ENCODE measurements at places on chromosomes 2 and 18.

GRCh38 chr2:212619954-212620353, 81.4 kb upstream of the ERBB4 start:
- DNase-seq: no peak

DNA sequence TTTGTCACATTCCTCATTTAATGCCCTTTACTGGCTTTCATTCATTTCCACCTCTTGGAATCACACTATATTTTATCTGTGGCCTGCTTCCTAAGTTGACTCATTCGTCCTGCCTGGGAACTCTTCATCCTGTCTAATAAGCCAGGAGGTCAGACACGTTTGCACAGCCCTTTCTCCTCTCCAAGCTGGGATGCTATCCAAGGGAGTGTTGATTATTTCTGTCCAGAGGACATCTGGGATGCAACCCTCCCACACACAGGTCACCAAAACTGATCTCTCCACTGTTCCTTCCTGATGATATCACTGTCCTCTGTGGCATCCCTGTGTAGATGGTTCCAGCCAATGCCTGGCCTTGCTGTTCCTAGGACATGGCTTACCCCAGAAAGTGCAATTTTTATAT, 79.8 kb upstream of the NOSTRIN start:
- DNase-seq: no peak

GRCh38 chr18:2746274-2746673, 90.7 kb downstream of the SMCHD1 start:
- DNase-seq: no peak

GRCh38 chr2:62010632-62011256, 105.3 kb downstream of the COMMD1 start:
- no peak for DNase-seq

DNA sequence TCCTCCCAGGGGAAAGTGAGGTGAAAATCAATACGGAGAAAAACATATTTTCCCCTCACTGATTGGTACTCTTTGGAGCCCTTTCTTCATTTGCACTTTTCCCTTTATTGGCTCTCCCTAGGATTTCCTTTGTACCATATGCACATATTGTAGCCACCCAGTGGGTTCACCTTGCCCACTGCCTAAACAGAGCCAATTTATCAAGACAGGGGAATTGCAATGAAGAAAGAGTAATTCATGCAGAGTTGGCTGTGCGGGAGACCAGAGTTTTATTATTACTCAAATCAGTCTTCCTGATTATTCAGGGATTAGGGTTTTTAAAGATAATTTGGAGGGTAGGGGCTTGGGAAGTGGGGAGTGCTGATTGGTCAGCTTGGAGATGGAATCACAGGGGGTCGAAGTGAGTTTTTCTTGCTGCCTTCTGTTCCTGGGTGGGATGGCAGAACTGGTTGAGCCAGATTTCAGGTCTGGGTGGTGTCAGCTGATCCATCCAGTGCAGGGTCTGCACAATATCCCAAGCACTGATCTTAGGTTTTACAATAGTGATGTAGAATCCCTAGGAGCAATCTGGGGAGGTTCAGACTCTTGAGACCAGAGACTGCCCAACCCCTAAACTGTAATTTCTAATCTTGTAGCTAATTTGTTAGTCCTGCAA, 15.1 kb upstream of the KCNE4 start:
- DNase-seq: no peak

GRCh38 chr2:53490659-53491058, 276.9 kb upstream of the CHAC2 start:
- no peak for DNase-seq

GRCh38 chr18:31652877-31653276, 31.5 kb downstream of the B4GALT6 start:
- DNase-seq: no peak

DNA sequence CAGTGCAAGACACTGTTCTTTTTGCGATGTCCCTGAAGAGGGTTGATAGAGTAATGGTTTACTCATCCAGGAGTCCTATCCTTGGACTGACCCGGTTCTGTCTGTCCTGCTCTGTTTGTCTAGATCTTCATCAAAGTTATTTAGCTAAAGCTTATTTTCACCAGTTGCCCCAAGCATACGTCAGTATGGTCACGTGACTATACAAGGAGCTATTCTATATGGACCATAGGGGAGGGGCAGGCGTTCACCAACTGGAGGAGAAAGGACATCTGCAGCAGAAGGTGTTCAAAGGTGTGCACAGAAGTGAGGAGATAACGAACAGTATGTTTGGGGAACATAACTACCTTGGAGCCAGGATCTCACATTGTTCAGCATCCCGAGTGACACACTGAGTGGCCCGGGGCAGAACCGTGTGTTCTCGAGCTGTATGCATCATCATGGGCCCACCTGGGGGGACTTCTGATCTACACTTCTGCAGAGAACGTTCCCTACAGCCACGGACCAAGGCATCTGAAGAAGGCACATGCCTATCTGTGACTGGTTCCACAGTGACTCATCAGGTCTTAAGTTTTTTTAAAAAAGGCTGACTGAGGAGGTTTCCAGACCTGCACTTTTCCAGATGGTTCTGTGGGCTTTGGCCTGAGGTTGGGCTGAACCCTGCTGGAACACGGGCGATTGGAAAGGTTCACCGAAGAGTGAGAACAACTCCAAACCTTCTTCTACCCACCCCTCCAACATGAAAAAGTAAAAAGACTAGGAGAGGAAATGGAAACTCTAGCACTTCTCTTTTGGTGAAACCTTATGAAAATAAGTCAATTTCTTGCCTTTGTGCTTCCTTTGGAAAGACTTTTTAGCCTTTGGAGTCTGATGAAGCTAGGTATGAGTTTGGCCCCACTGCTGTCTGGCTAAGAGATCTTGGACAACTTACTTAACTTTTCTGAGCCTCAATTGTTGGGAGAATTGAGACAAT, 68.6 kb upstream of the YWHAQ start:
- no peak for DNase-seq

DNA sequence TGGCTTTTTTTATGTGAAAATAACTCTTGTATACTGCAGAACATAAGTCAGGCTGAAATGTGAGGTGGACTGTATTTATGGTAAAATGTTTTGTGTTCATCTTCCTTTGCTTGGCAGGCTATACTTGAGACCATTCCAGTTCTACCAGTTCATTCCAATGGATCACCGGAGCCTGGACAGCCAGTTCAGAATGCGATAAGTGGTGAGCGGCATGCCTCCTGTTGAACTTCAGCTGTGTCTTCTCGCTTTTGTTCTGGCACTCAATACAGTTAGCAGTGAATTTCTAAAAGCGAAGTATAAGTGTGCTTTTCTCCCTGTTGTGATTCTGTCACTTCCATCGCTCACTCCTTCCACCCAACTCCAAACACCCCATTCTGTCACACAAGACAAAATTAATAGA, 138.5 kb downstream of the ARHGAP28 start:
- DNase-seq: no peak

DNA sequence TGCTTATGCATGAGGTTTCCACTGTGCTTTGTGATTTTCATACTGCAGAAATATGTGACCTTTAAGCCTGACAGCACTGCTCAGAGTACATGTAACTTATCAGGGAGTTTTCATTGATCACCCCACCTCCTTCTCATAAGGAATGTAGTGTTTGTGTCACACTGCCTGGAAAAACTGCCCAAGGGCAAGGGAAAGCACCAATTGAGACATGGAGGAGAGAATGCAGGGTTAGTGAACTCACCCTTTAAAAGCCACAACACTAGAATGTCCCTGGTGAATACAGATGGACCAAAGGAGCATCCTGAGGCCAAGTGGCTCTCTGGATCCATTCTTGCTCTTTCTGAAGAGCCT, 147.2 kb upstream of the SPATS2L start:
- DNase-seq: no peak

DNA sequence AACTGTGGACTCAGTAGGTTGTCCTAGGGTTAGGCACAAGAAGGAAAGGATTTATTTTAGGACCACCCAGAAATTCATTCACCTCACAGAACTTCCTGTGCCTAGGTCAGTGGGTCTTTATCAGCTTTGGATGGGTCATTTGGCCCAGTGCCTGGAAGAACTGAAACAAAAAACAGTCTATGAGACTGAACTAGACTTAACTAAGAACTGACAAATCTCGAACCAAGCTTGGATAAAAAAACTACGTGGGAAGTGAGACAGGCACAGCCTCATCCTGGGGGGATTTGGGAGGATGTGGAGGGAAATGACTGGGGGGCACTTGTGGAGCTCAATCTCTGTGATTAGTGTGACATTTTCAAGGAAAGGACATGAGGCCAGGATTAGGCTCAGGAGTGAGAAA, 2.3 kb upstream of the OST4 start:
- DNase-seq: no peak

DNA sequence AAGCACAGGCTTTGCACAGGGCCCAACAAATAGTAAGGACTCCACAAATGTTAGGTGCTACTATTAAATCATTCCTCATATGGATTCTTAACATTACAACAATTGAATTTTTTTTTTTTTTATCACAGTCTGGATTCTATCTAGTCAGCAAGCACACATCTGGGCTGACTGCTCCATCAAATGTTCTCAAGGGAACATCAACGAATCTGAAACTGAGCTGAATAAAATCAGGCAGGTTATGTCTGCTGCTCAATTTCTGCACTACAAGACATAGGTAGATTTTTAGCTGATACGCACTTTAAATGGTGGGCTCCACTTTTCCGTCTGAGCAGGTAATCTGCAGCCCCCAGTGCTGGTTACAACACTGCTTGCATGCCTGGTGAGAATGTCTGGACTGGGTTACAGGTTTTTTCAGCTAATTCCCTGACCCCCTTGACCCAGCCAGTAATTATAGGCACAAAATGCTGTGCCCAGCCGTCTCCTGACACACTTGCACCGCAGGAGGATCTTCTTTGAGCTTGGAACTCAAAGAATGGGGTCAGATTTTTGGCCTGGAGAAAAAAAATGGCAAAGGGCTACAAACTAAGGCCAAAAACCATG, 44.6 kb downstream of the ADD2 start:
- no peak for DNase-seq

- DNase-seq: no peak
These were observed 223.6 kb upstream of the AGAP1 start for GRCh38 chr2:235270291-235270690.

DNA sequence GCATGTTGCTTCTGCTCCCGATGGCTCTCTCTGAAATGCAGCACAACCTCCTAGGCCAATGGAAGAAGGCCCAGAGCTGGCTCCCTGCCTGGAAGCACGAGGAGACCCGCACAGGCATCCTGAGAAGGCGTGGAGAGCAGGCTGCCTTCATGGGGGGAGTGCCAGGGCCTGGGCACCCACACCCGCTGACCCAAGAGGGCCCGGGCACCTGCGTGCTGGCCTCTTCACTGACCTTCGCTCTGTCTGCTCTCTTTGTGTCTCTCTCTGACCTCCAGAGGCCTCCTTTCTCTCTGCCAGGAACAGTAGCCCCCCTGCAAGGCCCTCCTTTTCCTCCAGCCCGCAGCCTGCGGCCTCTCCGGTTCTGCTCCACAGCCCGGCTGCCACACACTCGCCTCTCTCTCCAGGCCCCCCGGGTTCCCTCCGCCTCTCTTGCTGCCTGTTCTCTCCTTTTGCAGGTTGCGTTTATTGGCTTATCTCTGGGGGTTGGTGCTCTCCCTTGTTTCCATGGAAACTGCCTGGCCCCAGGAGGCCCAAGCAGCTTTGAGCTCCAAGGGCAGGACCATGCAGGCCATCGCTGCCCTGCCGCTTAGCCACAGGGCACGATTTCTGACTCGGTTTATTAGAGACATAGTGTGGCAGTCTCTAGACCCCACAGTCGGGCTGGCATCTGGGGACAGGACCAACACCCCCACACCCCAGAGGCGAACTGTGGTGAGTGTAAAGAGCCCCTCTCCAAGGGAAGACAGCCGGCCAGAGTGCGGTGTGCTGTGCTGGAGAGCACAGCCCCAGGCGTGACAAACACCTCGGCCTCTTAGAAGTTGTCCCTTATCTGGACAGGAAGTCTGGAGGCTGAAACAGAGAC, 1.7 kb downstream of the MZT2B start:
- no peak for DNase-seq

- DNase-seq: no peak
These were observed 38.5 kb downstream of the TSHZ1 start for GRCh38 chr18:75249175-75249518.

GRCh38 chr2:75952173-75952572, 241.5 kb upstream of the GCFC2 start:
- no peak for DNase-seq

DNA sequence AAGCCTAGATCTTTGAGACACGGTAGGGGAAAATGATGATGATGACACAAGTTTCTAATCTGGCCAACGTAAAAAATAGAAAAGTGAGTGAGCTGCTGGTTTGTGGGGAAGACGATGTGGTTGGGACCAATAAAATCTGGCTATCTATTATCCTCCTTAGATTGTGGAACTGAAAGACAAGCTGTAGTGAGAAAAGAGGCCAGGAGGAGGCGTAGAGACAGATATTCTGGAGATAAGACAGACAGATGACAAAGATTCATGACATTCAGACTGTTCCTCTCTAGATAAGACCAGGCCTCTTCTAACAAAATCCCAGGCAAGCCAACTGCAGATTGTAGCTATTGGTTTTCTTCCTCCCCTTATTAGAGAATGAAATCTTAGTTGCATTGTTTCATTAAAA, 376.3 kb upstream of the UBE2E3 start:
- DNase-seq: no peak

DNA sequence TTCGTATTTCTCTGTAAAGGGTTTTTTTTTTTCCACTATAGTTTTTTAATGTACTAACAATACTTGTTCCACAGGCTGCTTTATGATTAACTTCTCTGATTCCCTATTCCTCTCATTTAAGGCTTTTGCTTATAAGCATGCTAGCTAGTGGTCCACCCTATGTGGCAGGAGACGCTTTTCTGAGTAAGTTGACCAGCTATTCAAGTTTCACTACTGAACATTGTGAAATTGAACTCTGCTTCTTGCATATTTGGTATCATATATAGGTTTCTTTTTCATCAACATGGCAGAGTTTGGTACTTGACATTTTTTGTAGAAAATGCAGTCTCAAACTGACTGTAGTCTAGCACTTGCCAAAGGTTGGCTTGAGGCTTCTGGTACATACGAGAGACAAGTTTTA, 74.2 kb downstream of the OTX1 start:
- no peak for DNase-seq

- DNase-seq: no peak
These were observed 40.6 kb downstream of the GCKR start for GRCh38 chr2:27537287-27537686.

DNA sequence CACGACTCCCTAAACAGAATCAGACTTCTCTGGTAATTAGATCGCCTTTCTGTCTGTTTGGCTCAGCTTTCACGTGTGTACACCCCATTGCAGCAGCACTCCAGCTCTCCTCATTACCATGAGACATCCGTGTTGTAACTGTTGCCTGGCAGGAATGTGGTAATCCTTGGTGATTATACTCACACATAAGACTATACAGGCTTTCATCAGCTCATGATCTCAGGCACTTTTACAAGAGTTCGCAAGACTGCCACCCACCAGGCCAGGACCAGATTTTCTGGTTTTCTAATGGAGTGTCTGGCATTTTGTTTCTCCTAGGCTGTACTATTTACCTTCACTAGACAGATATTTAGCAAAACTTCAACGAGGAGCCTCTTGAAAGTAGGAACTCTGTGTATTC, 50.2 kb downstream of the ACVR1 start:
- DNase-seq: no peak

GRCh38 chr2:9378433-9379390, 44.6 kb downstream of the ITGB1BP1 start:
- DNase-seq: no peak
